ENCODE measurements at places on chromosomes 2 and 18.

DNA sequence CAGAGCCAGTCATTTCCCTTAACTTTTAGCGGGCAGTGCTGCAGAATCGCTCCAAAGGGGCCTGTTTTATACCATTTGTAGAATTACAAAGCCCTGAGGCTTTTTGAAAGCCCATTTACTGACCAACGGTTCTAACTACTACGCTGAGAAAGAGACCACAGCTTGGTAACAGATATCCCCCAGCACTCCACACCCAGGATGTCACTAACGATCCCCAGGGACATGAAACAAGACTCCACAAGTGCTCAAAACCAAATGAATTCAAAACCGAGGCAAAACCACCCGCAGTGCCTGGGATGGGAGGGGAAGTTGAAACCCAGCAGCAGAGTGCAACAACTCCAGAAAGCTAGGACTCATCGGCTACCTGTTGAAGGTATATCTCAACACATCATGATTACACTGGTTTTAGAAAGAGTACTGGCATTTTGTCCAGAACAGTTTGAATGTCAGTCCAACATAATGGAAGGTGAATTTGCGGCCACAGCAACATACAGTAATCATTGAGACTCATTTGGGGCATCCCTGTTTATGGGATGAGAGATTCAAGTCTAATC lies 33.6 kb upstream of the LRP2 start:
- DNase-seq: no peak

DNA sequence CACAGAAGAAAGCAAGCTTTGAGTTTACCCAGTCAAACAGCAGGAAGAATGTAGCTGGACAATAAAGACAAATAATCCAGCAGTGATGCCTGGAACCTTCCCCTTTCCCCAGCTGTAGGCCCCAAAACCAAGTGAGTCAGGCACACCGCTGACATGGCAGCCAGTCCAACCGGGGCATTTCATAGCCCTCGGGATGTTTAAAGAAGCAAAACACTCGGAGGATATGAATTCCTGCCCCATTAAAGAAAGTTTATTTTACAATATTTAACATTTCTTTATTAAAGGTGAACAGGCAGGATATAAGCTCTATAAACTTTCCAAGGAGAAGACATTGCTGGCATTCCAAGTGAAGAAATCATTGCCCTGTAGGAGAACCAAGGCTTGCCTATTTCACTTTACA lies 507.6 kb upstream of the TNP1 start:
- DNase-seq: peak; percentile 37

GRCh38 chr2:174666845-174667244 lies 69.2 kb upstream of the WIPF1 start:
- no peak for DNase-seq

DNA sequence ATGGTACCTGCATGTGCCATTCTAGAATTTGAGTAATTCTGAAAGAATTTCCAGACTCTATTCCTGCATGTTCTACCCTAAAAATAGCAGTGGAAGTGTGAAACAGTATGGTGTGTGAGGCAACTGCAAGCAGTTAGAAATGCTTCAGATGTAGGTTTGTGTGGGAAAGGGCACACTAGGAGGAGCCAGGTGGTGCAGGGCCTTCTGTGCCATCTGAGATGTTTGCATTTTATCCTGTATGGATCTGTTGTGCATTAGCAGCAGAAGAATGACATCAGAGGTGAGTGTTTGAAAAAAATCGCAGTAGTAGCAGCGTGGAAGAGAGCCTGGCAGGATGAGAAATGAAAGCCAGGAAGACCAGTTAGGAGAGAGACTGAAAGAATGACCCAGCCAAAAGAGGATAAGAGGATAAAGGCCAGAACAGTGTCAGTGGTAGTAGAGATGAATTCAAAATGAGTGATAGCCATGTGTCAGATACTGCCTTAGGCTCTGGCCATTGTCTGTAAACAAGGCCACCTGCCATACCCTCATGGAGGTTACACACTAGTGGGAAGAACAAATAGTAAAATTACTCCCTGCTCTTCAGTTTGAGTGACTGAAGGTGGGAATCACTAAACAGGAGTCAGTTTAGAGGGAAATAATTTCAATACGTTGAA lies 142.2 kb downstream of the PKP4 start:
- no peak for DNase-seq

GRCh38 chr18:49399003-49399402 lies 61.4 kb downstream of the DYM start:
- no peak for DNase-seq

GRCh38 chr2:220227266-220227920 lies 600.0 kb downstream of the SLC4A3 start:
- DNase-seq: peak; percentile 50

- no peak for DNase-seq
Measured at GRCh38 chr2:228444161-228444560, 262.7 kb upstream of the SPHKAP start.

- no peak for DNase-seq
Measured at GRCh38 chr2:41084321-41084720, 632.4 kb upstream of the SLC8A1 start.

DNA sequence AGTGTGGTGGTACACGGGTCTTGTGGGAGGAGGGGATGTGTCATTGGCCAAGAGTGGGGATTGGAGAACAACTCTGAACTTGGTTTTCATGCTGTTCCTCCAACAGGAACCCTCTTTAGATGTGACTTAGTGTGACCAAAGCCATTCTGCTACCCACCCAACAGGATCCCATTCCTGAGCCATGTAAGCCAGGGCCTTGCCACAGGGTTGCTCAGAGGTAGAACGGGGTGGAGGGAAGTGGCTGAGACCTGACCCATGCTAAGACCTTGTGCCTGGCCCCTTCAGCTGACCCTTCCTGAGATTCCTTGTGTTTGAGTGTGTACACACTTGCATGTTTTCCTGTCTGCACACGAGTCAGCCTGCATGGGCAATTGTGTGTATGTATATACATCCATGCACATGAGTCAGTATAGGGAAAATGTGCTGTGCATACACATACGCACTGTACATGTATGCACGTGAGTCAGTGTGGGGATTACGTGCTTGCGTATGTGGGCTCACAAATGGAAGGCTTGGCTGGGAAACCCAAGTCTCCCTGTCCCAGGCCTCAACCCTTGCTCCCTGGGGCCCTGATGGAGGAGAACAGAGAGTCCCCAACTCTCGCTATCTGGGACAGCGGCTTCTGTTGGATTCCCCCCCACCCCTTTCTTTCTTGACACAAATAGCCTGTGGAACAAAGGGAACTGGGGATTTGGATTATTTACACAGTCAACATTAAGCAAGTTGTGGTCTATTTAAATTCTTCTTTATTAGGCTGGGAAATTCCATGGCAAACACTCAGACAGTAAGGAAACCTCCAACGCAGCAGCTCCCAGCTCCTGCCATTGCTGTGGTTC lies 339.8 kb downstream of the DYSF start:
- no peak for DNase-seq

- DNase-seq: no peak
Measured at GRCh38 chr2:17748745-17749144, 4.9 kb downstream of the SMC6 start.

- DNase-seq: no peak
Measured at GRCh38 chr2:101486994-101487393, 12.1 kb upstream of the RFX8 start.

DNA sequence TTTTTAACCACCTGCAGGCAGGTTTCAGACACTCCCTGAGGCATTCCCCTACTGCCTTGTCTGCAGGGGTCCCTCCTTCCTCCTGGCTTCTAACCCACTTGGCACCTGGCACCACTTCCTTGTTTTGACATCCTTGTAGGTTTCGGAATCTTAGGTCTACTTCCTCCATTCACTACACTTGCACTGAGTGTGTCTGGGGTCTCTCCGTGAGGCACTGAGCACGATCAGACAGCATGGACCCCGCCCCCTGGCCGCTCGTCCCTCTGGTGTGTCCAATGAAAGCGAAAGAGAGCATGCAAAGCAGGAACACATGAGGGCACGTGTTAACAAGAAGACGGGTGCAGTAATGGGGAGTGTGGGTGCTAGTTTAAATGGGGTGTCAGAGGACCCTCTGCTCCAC lies 63.8 kb downstream of the HAUS1 start:
- DNase-seq: no peak

DNA sequence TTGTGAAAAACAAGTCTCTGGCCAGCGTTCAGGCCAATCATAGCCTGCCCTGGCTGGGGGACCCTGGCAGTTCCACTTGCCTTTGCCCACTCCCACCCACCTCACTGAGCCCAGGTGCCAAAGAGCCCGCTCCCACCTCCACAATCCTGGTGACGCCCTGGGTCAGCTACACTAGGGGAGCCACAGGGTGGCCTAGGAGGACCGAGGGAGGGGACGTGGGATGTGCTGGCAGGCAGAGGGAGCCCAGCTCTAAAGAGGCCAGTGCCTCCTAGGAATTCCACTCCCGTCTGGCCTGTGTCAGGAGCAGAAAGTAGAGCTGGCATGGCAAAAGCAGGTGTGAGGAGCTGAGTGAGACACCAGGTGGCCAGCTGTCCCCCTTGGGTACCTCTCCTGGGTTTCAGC lies 49.3 kb downstream of the TNS1 start:
- no peak for DNase-seq

DNA sequence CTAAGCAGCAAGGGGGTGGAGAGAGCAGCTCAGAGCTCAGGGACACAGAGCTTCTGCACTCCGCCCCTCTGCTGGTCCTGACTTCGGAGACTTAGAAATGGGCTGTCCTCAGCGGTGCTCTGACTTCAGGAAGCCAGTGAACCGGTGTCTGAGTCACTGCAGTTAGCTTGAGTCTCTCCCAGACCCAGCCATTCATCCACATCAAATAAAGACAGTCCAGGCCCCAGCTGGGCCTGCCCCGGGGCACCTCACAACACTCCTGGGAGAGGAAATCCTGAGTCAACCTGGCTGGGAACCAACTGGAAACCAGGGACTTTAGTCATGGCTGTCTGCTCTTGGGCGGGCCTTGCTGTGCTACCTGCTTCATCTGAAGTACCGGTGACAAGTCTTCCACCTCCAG lies 5.4 kb upstream of the ITGB6 start:
- DNase-seq: no peak

DNA sequence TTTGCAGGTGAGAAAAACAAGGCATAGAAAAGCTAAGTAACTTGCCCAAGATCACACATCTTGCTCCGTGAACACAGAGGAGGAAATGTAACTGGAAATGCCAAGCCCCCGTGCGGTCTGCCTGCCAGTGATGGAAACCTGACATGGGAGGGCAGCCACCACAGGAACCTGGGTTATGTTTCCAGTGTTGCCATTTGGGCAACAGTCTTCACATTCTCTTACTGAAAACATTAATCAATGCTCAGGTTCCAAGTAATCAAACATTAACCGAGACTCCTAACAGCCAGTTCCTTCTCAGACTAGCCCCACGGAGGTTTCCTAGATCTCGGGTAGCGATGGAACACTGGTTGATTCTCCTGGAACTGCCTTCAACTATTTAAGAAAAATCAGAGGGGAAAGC lies 2.5 kb downstream of the TGFA start:
- no peak for DNase-seq

- DNase-seq: no peak
Measured at GRCh38 chr18:23668731-23669130, 6.0 kb upstream of the ANKRD29 start.

DNA sequence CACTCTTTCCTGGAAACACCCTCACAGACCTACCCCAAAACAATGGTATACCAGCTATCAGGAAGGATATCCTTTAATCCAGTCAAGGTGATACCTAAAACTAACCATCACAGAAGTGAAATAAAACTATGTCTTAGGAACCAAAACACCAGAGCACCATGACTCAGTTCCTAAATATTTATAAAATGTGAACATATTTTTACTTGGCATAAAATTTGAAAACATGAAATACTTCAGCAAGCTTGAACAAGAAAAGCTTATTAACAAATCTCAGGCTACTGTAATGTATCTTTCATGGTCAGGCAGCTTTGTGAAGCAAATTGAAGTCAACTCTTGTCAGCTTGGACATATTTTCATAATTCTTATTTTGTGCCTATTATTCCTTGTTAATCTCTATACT lies 440.8 kb upstream of the CDH20 start:
- no peak for DNase-seq

- no peak for DNase-seq
Measured at GRCh38 chr2:121242976-121243375, 42.0 kb downstream of the TFCP2L1 start.

GRCh38 chr2:134927195-134927594 lies 8.6 kb downstream of the CCNT2 start:
- DNase-seq: no peak

DNA sequence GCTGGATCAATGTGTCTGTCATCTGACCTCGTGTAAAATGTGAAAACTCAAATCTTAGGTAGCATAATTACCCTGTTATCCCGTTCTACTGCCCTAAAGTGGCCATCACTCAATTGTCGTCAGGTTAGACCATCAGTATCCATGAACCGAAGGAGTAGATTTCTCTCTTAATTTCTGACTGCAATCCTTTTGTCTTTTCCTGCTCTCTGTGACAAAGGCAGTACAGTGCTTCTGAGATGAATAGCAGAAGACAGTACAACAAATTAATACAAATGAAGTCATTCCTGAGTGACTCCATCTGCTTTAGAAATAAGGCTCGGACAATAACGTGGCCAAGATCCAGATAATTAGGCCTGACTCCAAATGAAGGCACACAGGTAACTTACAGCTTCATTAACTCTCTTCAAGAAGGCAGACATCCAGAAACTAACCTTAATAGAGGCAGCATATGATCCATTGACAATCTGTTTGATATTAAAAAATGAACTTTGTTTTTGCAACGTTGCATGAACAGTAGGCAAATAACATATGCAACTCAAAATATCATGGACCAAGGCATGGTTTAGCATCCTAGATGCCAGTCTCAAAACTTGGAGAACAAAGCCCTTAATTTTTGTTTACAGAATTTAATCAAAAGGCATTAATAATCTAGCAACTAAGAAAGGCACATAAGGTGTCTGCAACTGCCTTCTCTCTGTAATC lies 96.7 kb upstream of the CDH20 start:
- DNase-seq: no peak

DNA sequence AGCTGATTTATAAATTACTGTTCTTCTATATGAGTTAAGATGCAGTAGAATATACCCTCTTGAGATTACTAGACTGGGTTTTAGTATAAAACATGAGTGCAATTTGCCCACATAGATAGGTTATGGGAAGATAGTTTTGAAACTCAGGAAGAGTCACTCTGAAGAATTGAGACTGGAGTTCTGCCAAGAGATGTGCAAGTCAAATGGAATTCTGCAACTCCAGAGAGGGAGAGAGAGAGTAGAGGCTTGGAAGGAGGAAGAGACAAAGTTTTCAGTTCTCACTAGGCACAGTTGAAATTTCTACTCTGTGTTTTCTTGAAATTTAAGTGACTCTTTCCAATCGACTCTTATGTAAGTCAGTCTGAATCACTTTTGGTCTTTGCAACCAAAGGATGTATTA lies 878.8 kb downstream of the TSN start:
- DNase-seq: peak; percentile 82

GRCh38 chr2:2260696-2261268 lies 70.3 kb downstream of the MYT1L start:
- DNase-seq: no peak
